ENCODE measurements at places on chromosomes 5 and 9. TPM values are rescaled to one million over a fixed set of nuclear protein-coding genes. Genes with fewer than 3 reads are reported as not detected.

MELK gene
- 5.3 TPM for total RNA-seq

PHF24 gene
- total RNA-seq: under 0.01 TPM

SPOCK1 gene
- 36.1 TPM for total RNA-seq

WDR31 gene
- 4.0 TPM for total RNA-seq
